Iris pigment epithelial cell (primary cell): ENCODE measurements at places on chromosomes 7 and 10.

- no peak for DNase-seq
These were observed 156.6 kb upstream of the IMMP2L start for GRCh38 chr7:111718886-111719285.

GRCh38 chr10:73228247-73228646, 18.8 kb downstream of the DNAJC9 start:
- DNase-seq, result peak; percentile 78

DNA sequence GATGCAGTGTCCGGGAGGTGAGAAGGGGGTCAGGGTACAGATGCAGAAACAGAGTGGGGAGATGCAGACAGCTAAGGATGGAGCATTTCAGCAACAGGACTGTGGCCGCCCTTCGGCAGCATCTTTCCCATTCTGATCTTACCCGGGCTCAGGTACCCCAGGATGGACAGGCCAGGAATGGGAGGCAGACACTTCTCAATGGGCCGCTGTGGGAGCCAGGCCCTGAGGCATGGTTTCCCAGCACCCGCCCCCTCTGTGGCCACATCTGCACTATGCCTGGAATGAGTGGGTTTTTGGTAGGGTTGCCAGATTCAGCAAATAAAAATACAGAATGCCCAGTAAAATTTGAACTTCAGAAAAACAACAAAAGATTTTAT, 105.2 kb upstream of the CTBP2 start:
- no peak for DNase-seq

DNA sequence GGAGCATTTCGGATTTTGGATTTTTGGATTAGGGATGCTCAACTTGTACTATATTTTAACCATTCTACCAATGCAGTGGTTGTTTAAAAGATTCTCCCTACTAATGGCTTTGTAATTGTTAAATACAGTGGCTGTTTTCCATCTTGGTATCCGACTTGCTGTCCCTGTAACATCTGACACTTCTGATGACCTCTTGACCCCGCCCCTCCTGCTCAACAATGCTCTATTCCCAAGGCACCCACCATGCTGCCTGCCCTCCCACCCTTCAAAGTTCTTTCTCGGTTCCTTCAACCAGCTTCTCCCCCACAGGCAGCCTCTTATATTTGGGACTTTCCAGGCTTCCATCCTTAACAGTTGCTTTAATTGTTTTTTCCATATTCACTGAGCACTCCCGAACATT, 2.0 kb downstream of the PRTFDC1 start:
- no peak for DNase-seq

- no peak for DNase-seq
These were observed 220.3 kb downstream of the EBF3 start for GRCh38 chr10:129743738-129744133.

DNA sequence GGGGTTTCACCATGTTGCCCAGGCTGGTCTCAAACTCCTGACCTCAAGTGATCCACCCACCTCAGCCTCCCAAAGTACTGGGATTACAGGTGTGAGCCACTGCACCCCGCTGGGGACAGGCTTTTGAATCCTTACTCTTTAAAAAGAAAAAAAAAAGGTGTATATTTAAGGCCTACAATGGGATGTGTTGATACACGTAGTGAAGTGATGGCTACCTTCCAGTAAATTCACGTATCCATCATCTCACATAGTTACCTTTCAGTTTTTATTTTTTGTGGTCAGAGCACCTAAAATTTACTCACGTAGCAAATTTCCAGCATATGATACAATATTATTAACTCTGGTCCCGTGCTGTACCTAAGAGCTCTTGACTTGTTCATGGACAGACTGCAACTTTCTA, 119.5 kb upstream of the INSYN2A start:
- DNase-seq, result no peak

- DNase-seq, result peak; percentile 13
These were observed 27.8 kb upstream of the MRPS33 start for GRCh38 chr7:141042222-141043193.

DNA sequence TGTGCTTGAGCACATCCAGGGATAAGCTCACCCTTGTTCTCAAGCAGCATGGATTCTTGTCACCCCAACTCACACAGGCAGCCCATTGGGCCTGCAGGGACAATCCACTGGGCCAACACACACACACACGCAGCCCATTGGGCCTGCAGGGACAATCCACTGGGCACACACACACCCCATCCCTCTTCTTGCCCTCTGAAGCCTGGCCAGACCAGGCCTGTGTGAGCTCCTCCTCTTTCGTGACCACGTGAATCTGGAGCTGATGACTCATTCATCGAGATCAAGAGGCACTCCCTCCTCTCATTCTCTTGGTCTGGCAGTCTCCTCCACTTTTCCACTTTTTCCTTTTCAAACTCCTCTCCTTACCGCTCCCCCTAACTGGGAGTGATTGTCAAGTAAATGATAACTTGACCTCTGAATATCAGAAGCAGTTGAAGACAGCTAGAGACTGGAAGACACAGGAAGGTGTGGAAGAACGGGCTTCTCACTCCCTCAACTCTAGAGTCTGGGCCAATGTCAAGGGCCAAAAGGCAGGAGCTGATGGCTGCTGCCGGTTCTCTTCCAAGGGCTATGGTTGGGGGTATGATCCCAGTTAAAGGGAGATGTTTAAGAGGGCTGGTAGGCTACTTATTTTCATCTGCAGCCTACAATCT, 89.7 kb downstream of the HIPK2 start:
- DNase-seq, result peak; percentile 62

- no peak for DNase-seq
These were observed 277.7 kb downstream of the DNAJB6 start for GRCh38 chr7:157614457-157615020.

DNA sequence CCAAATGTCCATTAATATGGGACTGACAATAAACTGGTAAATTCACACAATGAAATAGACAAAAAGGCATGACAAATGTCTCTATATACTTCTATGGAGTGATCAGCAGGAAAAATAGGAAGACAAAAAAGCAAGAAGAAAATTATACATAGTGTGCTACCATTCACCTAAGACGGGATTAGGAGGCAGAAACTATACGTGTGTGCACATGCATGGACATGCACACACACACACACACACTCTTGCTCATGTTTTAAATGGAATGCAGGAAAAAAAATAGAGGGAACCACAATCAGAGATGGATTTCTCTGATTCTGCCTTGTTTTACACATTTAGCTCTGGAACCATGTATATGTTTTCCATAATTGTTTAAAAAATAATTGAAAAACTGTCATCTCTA, 119.0 kb downstream of the ZFAND4 start:
- DNase-seq, result no peak

DNA sequence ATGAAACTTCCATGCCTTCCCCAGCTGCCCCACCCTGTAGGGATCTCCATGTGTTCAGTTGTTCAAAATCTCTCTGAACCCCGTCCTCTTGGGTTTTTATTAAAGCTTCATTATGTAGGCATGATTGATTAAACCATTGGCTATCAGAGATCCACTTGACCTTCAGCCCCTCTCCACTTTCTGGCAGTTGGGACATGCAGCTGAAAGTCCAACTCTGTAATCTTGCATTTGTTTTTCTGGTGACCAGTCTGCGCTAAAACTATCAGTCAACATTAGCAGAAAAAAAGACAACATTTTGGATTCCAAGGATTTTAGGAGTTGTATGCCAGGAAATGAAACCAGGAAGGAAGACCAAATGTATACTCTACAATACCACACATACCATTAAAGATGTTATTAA, 1115.1 kb downstream of the XPNPEP1 start:
- DNase-seq, result no peak

DNA sequence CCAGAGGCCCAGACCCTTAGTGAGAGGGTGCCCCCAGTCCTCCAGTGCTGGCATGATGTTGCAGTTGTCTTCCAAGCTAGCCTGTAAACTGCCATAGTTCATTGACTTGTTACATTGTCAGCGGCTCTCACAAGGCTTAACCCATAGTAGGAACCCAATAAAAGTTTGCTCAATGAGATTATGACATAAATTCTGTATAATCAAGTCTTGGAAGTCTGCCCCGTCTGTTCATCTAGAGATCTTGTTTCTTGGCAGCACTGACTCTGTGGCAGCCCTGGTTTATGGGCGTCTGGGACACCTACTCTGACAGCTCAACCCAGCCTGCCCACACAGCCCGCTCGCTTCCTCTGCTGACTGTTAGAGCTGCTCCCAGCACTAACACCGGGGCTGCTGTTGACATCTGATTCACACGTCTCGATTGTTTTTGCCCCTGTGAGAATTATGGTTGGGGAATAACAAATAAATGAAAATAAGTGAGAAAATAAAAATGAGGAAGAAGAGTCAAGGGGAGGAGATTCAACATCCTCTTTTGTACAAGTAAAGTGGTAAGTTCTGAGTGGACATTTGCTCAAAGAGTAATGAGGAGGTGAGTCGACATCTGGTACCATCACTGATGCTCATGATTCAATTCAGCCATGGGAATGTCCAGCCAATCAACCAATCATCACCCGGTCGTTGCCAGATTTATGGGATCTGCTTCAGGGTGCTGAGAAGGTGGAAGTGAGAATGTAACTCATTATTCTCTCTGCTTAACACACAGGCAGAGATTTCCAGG, 160.8 kb downstream of the SPAG6 start:
- no peak for DNase-seq

GRCh38 chr7:13822678-13823077, 166.8 kb downstream of the ETV1 start:
- DNase-seq, result no peak
